ENCODE measurements at places on chromosomes 13 and 19. TPM values are rescaled to one million over a fixed set of nuclear protein-coding genes. Genes with fewer than 3 reads are reported as not detected.

Gene SIGLEC9
- not detected for total RNA-seq

Gene SCEL
- total RNA-seq: not detected

Gene ZNF440
- total RNA-seq: 25.8 TPM

Gene SYT5
- total RNA-seq: 0.22 TPM

DNA sequence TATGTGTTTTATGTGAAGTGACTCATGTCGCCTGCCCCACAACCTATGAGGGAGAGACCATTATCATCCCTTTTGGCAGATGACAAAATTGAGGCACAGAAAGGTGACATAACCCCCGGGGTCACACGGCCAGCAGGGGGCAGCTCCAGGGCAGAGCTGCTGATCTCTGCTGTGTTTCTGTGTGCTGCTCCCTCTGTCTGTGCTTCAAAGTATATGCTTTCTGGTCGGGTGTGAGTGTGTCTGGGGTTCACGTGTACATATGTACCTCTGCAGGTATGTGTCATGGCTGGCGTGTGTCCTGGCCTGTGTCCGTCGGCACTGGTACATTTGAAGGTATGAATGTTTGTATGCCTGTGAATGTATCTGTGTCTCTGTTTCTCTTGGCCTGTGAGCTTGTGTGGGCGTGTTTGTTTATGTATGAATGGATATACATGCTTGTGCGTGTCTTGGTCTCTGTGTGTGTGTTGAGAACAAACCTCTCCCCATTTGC is 7.1 kb downstream of the LIPE start:
- H3K27ac ChIP-seq: no peak overlapping the region
- H3K4me3 ChIP-seq: no peak overlapping the region
- H3K27me3 ChIP-seq: peaks cover 44% of the 10 kb centered on the region
- DNase-seq: peak; percentile 66
- no peaks in the 10 kb centered on the region for H3K36me3 ChIP-seq

DNA sequence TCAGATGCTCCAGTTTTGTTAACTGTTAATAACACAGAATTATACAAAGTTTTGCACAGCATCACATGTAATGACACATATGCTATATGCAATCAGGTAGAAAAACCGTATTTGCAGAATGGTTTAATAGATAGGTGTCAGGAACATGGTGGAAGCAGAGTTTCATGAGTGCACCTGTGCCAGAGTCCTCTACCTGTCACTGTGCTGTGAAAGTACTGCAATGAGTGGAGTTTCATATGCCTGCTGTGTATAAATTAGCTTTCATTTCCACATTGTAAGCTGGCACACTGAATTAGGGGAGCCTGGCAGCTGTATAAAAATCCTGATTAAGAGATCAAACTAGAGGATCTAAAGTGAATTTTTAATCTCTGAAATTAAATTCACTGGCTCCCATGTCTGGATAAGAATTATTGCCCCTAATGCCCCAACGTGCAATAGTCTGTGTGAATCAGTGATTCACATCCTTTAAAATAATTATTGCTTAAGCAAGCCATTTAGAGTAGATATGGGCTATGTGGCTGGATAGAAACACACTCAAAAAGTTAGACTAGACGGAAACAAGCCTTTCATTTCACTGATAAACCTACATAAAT is 8.5 kb upstream of the EEF1AKMT1 start:
- H3K27ac ChIP-seq: no peak overlapping the region
- no peaks in the 10 kb centered on the region for H3K27me3 ChIP-seq
- no peaks in the 10 kb centered on the region for H3K4me1 ChIP-seq
- H3K36me3 ChIP-seq: no peaks in the 10 kb centered on the region

DNA sequence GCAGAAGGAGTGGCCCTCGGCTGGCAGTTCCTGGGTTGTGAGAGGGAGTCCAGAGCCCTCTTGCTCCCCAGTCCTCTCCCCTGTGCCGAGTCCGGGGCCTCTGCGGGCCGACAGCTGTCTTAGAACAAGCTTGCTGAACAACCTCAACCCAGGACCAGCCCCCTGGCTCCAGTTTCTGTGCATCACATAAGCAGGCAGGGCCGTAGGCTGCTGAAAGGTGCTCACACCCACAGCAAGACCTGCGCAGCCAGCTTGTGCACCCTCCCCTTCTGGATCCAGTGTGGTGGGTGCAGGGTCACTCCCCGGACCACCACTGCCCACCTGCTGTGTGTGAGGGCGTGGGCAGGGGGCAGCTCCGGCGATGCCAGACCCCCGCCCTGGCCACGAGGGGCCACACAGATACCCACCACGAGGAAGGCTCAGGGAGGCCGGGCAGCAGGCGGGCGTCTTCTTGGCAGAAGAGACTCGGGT is 25.2 kb upstream of the F7 start:
- H3K4me3 ChIP-seq: no peak overlapping the region
- no peaks in the 10 kb centered on the region for H3K4me1 ChIP-seq
- H3K36me3 ChIP-seq: no peaks in the 10 kb centered on the region
- H3K27me3 ChIP-seq: no peaks in the 10 kb centered on the region

DNA sequence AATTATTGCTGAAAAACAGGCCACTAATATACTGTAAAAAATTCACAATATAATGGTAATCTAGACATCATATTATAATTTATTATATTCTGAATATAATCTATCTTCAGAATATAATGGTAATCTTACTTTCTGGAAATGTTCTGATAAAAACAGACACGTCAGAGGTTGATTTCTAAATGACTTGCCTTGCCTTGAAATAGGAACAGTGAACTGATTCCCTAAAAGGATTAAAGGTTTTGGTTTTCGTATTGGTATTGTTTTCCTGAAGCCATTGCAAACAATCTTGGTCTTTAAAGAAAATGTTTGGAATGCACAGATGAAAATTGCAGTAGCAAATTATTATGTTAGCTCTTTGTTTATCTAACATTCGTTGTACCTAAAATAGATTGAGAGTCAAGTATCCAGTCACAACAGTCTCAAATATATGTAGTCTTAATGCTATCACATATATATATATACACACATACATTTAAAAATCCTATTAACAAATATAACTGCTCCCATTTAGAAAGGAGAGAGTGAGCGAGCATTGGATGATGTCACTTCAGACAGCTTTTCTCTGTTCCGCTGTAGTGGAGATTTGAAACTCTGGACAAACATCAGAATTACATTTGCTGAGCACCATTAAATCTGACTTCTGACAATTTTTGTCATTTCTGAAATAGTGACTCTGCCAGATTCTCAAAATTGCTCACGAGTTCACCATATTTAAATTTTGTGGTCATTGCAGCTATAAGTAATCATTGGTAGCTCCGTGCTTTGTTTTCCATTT is 1.7 kb downstream of the ITM2B start:
- H3K36me3 ChIP-seq: no peaks in the 10 kb centered on the region
- H3K27ac ChIP-seq: peak overlapping the region; percentile 26
- no peak for DNase-seq

GRCh38 chr19:18802354-18802753 is 11.2 kb upstream of the COMP start:
- no peak overlapping the region for H3K27ac ChIP-seq
- peaks cover 81% of the 10 kb centered on the region for H3K27me3 ChIP-seq
- H3K4me3 ChIP-seq: no peak overlapping the region
- DNase-seq: peak; percentile 54
- H3K36me3 ChIP-seq: no peaks in the 10 kb centered on the region

DNA sequence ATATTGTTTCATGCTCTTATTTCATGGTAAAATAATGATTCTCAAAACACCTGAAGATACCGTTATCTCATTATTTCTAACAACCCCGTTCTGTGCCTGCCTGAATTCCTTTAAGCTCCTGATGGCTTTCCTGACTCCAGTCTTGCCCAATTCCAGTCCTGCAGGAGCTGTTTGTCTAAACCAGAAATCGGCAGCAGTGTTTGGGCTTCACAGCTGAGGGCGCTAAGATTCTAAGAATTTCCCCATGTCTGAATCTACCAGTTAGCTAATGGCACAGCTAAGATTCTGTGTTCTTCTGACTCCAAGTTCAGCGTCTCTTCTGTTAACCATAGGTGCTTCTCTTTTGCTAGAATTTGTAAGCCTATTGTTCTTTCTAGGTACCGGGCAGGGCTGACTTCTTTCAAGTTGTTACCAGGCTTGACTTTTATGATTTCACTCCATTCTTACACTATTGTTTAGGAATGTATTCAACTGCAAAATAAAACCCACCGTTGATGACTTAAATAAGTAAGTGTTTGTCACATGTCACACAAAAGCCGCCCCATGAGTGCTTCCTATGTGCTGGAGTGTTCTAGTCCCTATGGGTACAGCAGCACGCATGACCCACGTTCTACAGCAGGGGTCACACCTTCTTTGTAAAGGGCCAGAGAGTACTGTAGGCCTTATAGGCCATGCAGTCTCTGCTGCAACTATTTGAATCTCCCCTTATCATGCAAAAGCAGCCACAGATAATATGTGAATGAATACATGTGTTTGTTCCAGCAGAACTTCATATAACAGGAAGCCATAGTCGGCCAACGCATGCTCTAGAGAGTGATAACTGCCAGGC is 168.3 kb upstream of the RNF113B start:
- H3K4me3 ChIP-seq: no peak overlapping the region
- H3K4me1 ChIP-seq: peaks cover 13% of the 10 kb centered on the region
- H3K27ac ChIP-seq: no peak overlapping the region
- DNase-seq: no peak
- H3K27me3 ChIP-seq: no peaks in the 10 kb centered on the region
- H3K36me3 ChIP-seq: no peaks in the 10 kb centered on the region

GRCh38 chr19:39759457-39760184 is 19.0 kb upstream of the LEUTX start:
- H3K27me3 ChIP-seq: peaks cover 26% of the 10 kb centered on the region
- H3K36me3 ChIP-seq: no peaks in the 10 kb centered on the region
- no peaks in the 10 kb centered on the region for H3K4me1 ChIP-seq
- H3K27ac ChIP-seq: no peak overlapping the region
- no peak for DNase-seq
- H3K4me3 ChIP-seq: no peak overlapping the region

- peaks cover 16% of the 10 kb centered on the region for H3K4me1 ChIP-seq
- no peaks in the 10 kb centered on the region for H3K36me3 ChIP-seq
Measured at GRCh38 chr19:18658366-18658855, 21.6 kb downstream of the KLHL26 start.

DNA sequence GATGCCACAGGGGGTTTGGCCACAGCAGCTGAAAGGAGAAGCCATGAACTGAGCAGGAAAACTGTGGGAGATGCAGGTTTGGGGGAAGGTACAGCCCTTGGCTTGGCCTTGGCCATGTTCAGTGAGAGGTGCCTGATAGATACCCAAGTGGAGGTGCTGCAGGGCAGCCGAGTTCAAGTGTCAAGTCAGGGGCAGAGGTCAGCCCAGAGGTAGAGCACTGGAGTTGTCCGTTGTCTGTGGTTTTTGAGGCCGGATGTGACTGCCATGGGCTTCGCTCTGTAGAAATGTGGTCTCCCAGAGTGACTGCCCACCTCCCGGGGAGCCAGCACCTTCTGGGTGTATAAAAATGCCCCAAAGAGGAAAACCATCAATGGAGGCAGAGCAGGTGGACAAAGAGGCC is 65.3 kb downstream of the DPF1 start:
- H3K4me3 ChIP-seq: no peak overlapping the region
- H3K27ac ChIP-seq: no peak overlapping the region
- no peaks in the 10 kb centered on the region for H3K4me1 ChIP-seq
- DNase-seq: no peak
- H3K27me3 ChIP-seq: no peaks in the 10 kb centered on the region

- no peaks in the 10 kb centered on the region for H3K36me3 ChIP-seq
- DNase-seq: no peak
- H3K27me3 ChIP-seq: no peaks in the 10 kb centered on the region
- H3K4me1 ChIP-seq: peaks cover 23% of the 10 kb centered on the region
Measured at GRCh38 chr13:95679722-95680121, 2.8 kb downstream of the DNAJC3 start.

DNA sequence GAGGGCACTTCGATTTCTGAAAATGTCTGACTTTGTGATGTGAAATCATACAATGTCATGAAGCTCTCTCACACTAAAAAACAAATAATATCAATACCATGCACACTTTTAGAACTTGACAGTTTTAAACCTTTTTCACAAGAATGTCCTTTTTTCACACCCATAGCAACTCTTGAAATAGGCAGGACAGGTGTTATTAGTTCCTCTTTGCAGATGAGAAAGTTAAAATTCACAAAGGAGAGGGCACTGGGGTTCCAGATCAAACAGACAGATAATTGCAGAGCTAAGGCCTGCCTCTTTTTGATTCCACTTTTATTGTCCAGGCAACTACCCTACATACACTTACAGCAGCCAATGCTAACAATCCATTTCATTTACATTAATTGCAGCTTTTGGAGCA is 142.8 kb downstream of the KLF12 start:
- peaks cover 13% of the 10 kb centered on the region for H3K4me1 ChIP-seq
- H3K4me3 ChIP-seq: no peak overlapping the region
- DNase-seq: no peak
- H3K36me3 ChIP-seq: no peaks in the 10 kb centered on the region

DNA sequence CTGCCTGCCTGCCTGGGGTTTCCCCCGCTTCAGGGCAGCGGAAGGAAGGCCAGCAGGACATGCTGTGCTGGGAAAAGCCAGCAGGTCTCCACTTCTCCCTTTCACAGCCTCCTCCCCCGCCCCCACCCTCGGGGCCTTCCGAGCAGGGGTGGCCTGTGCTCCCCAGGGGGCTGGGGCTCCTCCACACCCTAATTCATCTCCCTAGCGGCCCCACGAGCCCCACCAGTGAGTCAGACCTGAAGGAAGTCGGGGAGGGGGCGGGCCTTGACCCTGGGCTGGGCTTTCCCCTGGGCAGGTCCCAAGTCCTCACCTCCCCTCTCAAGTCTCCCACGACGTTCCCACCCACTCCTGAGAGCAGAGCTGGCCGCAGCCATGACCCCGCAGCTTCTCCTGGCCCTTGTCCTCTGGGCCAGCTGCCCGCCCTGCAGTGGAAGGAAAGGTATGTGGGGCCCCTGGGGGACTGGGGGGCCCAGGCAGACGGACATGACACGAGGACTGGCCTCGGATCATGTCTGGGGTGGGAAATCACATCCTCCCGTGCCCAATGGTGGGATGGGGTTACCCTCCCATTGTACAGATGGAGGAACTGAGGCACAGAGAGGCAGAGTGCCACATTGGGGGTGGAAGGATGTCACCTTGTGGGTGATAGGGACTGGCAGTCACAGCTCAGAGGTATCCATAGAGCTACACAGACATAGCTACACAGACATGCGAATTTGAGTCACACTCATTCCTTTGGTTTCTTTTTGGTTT is at the start of gene EBI3:
TSS of gene EBI3 (plus strand) at position 345 of the 753 bp plus-strand sequence. CDS start at position 373, 28 bp downstream.
- no peak within 1 kb of the TSS for H3K27ac ChIP-seq
- no peaks in the 10 kb centered on the region for H3K4me1 ChIP-seq
- no peak within 1 kb of the TSS for H3K4me3 ChIP-seq
- DNase-seq: no peak
- H3K27me3 ChIP-seq: no peaks in the 10 kb centered on the region

DNA sequence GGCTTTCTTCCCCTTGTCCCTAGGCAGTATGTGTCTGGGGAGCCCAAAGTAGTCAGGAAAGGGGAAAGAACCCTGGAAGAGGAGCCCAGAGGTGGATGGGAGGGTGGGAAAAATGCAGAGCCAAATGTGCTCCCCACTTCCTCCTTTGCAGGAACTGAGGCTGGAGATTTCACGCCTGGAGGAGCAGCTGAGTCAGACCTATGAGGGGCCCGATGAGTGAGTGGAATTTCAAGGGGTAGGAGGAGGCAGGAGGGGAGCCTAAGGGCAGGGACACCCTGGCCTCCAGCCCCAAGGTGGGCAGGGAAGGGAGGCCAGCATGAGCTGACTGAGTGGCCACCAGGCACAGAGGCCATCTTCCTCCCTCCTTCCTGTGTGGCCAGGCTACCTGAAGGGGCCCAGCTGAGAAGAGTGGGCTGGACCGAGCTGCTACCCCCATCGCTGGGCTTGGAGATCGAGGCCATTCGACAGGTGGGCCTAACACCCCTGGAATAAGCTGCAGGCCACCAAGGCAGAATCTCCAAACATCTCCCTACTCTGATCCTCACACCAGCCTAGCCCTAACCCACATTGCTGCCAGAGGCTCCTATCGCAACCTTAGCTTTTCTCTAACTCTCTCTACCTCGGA is 14.3 kb downstream of the PTH2 start:
- H3K4me1 ChIP-seq: peaks cover 28% of the 10 kb centered on the region
- no peak for DNase-seq
- no peak overlapping the region for H3K27ac ChIP-seq
- H3K4me3 ChIP-seq: no peak overlapping the region
